Heart right ventricle (tissue), 16 donors: ENCODE measurements at places on chromosomes 16 and 17. TPM values are rescaled to one million over a fixed set of nuclear protein-coding genes. Genes with fewer than 3 reads are reported as not detected.

GRCh38 chr16:56295059-56295665 lies 103.9 kb downstream of the GNAO1 start:
- H3K4me1 ChIP-seq = peaks cover 10% of the 10 kb centered on the region
- H3K36me3 ChIP-seq = no peaks in the 10 kb centered on the region
- H3K4me3 ChIP-seq = no peak overlapping the region
- H3K27me3 ChIP-seq = no peaks in the 10 kb centered on the region

IL32 gene
- 74.5 TPM for total RNA-seq

GRCh38 chr17:13525876-13526275 lies 75.9 kb downstream of the HS3ST3A1 start:
- no peak for DNase-seq
- no peaks in the 10 kb centered on the region for H3K27me3 ChIP-seq
- no peak overlapping the region for H3K27ac ChIP-seq

- DNase-seq = no peak
- no peaks in the 10 kb centered on the region for H3K4me1 ChIP-seq
- no peak overlapping the region for H3K27ac ChIP-seq
- H3K27me3 ChIP-seq = no peaks in the 10 kb centered on the region
Observed at GRCh38 chr17:76327696-76328095, 19.6 kb upstream of the QRICH2 start.
